ENCODE measurements at places on chromosomes 16 and 17.

DNA sequence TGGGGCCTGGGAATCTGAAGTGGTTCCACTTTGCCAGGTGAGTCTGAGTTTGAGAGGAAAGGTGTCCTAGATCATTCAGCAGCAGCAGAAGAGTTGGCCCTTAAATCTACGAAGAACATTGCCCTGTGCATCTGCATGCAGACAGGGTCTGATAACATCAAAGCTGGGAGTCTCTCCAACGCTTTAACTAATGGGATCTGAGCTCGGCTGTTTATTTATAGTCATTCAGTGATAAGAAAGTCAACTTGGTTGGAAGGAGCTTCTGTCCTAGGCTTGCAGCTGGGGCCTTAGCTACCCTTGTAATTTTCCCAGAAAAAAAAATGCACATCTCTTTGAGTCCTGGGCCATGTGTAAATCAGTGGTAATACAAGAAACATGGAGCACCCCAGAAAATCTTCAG, 418.0 kb upstream of the HSBP1 start:
- no peak for DNase-seq

DNA sequence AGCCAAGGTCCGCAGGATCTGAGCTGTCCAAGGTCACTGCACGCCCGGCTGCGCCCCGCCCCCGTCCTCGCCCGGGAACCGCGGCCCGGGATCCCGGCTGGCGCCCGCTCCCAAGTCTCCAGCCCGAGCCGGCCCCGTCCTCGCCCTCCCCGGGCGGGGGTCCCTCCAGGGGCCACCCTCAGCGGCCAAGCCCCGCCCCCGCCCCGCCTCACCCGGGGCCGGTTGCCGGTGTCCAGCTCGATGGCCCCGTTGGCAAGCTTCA, 216 bp downstream of the VPS9D1 start:
- no peak for DNase-seq

DNA sequence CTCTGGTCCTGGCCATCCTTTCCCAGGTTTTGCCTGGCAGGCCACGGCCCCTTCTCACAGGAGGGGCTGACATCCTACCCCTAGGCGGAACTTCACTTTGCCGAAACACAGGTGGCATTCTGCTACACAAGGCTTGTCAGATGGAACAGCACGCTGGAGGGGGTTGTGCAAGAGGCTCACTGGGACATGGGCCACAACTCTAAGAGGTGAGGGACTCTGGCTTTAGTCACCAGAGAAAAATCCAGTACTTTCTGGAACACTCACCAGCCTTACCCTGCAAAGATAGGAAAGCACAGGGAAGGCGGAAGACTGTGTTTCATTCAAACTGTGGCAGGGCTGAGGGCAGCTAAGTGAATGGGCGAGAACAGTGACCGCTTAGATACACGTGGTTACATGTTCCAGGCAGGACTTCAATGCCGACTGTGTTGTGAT, 18.3 kb downstream of the CDC42EP4 start:
- DNase-seq: no peak

GRCh38 chr17:56785997-56786680, 47.6 kb downstream of the C17orf67 start:
- no peak for DNase-seq

- DNase-seq: no peak
These were observed 787 bp downstream of the LHX1 start for GRCh38 chr17:36937959-36938565.

- DNase-seq: no peak
These were observed 9.4 kb upstream of the CNEP1R1 start for GRCh38 chr16:50015631-50016030.

DNA sequence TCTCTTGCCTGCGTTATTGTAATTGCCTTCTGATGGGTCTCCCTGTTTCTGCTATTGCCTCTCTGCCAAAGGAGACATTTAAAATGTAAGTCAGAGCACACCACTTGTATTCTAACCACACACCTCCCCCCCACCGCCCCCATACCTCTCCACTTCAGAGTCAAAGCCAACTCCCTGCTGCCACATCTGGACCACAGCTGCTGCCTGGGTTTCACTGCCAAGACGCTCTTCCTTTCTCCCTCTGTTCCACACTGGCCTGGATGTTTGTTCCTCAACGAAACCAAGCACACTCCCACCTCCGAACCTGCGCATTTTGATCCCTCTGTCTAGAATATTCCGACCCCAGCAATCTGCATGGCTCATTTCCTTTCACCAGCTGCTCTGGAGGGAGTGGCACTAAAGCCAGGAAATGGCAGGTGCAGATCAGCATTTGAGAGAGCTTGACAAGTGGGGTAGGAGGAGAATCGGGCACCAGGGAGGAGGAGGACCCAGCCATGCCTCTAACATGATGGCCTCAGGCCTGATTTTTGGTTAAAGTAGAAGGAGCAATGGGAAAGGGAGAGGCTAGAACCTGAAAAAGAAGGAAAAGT, 92.4 kb upstream of the HS3ST2 start:
- no peak for DNase-seq

DNA sequence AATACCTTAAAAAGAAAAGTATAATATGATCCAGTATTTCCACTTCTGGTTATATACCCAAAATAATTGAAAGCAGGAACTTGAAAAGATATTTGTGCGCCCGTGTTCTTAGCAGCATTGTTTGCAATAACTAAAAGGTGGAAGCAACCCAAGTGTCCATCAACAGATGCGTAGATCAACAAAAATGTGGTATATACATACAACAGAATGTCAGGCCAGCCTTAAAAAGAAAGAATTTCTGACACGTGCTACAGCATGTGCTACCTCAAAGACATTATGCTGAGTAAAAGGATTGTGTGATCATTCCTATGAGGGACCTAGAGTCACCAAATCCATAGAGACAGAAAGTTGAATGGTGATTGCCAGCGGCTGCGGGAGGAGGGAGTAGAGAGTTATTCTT, 133.1 kb downstream of the SPECC1 start:
- DNase-seq: no peak

- DNase-seq: no peak
These were observed 122.2 kb downstream of the CCDC182 start for GRCh38 chr17:57622683-57623433.

- DNase-seq: no peak
These were observed 8.3 kb downstream of the FLII start for GRCh38 chr17:18250259-18250658.

- DNase-seq: peak; percentile 32
These were observed 773 bp downstream of the SYNGR3 start for GRCh38 chr16:1990351-1991134.

- DNase-seq: no peak
These were observed 6.0 kb upstream of the RNF135 start for GRCh38 chr17:30964876-30965275.

- DNase-seq: peak; percentile 12
These were observed 53.1 kb upstream of the CHMP6 start for GRCh38 chr17:80938556-80938955.

- DNase-seq: no peak
These were observed 48.3 kb upstream of the ERN1 start for GRCh38 chr17:64178011-64178825.

DNA sequence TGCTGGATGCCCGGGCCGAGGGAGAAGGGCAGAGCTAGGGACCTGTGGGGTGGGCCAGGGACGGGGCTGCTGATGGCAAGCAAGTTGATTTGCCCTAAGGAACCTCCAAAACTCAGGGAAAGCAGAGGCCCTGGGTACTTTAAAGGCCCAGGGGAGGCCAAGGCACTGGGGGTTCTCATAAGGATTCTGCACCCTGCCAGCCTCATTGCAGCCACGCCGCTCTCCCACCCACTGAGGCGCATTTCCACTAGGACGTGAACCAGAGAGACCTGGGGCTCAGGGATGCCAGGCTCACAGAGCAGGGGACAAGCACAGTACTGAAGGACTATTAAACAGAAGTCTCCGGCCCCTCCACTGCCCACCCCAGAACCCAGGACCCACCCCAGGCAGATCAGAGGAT, 39.4 kb upstream of the RBFOX3 start:
- DNase-seq: no peak

DNA sequence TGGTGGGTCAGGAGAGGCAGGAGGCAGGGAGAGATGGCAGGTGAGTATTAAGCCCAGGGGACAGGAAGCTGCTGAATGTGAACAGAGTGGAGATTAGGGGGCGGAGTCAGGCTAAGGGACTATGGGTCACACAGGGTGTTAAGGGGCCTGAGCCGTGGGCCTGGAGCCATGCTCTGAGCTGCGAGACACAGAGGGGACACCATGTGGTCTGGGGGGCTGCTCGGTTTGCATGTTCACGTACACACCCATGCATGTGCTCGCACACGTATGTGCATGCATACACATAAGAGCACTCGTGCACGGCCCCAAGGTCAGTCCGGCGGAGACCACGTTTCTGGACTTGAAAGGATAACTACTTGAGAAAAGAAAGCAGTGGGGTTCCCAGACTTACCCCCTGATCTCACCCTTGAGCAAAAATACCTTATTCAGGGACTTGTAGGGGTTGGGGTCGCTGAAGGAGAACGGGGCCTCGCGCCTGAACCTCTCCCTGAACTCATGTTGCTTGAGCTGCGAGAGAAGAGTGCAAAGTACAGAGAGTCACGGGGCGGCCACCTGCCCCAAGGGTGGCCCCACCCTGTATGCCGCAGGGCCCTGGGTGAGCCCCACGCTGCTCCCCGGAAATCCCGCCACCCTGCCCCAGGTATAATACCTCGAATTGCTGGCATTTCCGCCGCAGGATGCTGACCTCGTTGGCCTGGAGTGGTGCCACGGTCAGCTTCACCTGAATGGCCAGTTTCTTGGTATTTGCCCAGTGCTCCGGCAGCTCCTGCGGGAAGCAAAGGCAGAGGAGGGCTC, 50.8 kb downstream of the DNAH17 start:
- no peak for DNase-seq

GRCh38 chr17:74852237-74853047, 7.2 kb downstream of the GRIN2C start:
- DNase-seq: peak; percentile 63

DNA sequence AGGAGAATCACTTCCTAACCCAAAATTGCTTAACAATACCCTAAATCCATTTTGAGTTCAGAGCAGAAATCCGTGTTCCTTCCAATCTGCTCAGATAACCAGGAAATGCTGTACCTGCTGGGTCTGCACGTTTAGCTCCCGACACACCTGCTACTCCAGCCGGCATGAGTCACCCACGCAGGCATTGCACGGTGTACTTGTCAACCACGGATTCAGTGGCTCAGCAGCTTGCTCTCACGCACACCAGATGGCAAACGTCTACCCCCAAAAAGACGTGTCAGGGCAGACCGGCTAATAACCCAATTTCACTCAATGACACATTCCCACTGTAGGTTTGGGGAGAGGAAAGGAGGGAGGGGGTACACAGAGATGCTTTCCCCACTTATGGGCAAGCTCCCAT, 468.1 kb downstream of the SOX9 start:
- peak; percentile 19 for DNase-seq

DNA sequence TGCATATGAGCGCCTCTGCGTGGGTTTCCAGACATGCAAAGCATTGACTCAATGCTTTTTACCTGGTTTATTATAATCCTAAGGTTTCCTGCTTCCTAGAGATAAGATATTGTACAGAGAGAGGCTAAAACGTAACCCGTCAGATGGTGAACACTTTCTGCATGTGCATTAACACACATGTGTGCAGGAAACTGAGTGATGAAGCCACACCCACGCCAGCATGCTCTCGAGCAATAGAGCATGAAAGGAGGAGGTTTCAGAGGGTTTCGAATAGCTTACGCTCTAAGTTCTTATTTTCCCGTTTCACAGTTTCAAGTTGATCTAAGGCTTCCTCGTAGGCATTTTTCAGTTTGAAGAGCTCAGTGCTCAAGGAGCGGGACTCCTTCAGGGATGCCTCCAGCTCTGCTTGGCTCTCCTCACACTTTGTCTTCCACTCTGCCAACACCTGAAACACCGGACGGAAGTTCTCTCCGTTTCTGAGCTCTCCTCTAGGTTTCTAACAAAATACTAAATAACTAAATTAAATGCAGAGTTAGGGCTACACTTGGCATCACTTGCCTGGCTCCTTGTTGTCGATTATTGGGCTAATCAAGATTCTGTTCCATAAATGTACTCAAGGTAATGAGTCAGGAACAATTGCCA, 23.2 kb downstream of the MYH3 start:
- no peak for DNase-seq

DNA sequence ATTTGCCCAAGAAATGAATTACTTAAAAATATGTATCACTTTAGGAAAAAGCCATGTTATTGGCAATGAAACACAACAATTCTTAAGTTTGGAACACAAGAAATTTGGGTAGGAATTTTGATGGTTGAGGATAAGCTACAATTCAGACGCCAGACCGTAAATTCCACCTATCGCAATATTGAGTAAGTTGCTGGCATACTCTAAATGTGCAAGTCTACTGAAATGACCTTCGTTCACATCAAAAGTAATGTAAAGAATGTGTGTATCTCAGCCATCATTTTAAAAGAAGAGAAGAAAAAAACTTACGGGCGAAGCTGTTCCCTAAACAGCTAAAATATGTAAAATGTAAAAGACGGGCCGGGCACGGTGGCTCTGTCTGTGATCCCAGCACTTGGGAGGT, 33.4 kb downstream of the UBE2G1 start:
- DNase-seq: no peak

GRCh38 chr16:72917051-72917450, 130.9 kb downstream of the ZFHX3 start:
- DNase-seq: no peak

- DNase-seq: no peak
These were observed 21.4 kb upstream of the SNTB2 start for GRCh38 chr16:69165584-69165983.

DNA sequence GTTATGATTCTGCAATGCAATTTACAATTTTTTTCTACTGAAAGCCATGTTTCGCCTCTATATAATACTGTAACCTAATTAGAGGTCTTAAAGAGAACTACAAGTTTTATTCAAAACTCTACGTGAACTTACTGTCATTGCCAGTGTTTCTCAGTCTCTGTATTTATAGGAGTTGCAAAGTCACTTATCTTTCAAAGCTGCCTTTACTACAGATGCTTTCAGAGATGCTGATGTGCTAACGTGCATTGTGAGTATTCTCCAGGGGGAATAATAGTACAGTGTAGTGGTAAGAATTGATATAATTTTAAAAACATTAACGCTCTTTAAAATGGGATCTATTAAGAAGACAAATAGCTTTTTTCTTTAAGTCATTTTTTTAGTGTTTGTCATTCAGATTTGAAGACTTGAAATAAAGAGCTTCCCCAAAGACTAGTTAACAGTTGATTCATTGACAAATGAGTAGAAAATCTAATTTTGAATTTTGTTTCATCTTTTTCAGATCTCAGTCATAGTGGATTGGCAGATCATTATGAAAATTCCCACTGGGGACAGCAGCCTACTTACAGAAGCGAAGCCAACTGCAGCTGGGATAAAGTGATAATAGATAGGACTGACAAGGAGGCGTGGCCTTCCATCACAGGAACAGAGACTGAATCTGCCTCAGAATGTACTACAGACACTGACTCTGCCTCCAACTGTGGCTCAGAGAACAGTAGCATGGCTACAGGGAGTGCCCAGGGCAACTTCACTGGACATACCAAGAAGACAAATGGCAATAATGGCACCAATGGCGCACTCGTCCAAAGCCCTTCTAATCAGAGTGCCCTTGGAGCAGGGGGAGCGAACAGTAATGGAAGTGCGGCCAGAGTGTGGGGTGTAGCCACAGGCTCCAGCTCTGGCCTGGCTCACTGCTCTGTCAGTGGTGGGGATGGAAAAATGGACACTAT, 79.9 kb downstream of the TMC6 start:
- DNase-seq: no peak

GRCh38 chr17:11628374-11628773, 30.1 kb downstream of the DNAH9 start:
- DNase-seq: no peak

GRCh38 chr16:56372013-56372634, 53.2 kb downstream of the AMFR start:
- no peak for DNase-seq

Measured in activated CD4-positive, alpha-beta T cell treated with anti-CD3 and anti-CD28 coated beads, Interleukin-2, amount 50 U/mL, for 1 hour (primary cell).